Hematopoietic multipotent progenitor cell treated with erythropoietin and hydrocortisone succinate and interleukin-3 and kit ligand, for 8 days (in vitro differentiated cells): ENCODE measurements at places on chromosomes 1 and 21.

- no peak for DNase-seq
Observed at GRCh38 chr1:166738873-166739272, 100.4 kb upstream of the POGK start.

DNA sequence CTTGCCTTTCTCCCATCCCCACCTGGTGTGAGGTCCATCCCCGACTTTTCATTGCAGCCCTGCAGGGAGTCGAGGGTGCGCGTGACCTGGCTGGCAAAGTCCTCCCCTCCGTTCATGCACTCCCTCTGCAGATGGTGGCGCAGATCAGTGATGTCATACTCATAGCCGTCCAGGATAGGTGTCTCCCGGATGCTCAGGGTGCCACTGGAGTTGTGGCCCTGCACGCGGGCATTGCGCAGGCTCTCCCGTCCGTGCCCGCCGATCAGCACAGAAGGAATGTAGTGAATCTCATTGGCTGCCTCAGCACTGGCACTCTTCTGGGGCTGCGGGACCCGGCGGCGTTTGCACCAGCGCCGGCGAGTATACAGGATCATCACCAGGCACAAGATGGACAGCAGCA lies 132.1 kb downstream of the ASTN1 start:
- no peak for DNase-seq

DNA sequence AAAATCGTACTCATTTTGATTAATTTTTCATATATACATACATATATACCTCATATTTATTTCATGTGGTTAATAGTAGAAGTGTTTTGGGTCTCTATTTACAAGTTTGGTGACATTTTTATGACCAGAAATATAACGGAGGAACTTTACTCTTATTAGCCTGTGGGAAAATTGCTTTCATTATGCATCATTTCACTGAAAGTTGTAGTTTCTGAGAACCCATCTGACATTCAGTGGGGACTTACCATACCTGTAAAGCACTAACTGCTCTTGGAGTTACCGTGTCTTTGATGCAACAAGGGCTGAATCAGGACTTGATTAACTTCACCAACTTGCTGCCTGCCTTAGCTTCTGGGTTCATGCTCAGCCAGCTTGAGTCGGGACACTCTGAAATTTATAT lies 49.9 kb upstream of the ITPKB start:
- DNase-seq, result no peak

GRCh38 chr1:61368366-61368765 lies 286.0 kb downstream of the NFIA start:
- DNase-seq, result no peak

- DNase-seq, result no peak
Observed at GRCh38 chr21:37230632-37231248, 36.4 kb downstream of the VPS26C start.

GRCh38 chr1:109391626-109392025 lies 6.1 kb downstream of the SORT1 start:
- DNase-seq, result no peak

DNA sequence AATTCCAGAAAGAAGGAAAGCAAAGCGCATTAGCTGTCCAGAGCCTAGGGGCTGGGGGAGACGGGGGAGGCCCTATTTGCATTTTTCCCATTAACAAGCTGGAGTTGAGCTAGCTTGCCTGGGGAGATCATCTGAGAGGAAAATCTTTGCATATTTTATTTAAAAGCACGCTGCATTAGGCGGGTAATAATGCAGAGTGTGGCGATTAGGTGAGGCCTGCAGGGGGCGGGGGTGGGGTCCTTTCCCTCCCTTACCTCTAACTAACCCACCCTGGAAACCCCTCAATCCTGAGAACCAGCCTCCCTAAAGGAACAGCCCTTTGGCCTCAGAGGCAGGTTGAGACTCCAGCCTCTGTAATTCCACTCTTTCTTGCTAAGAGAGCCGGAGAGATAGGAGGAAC lies 16.2 kb downstream of the C1orf216 start:
- no peak for DNase-seq

- DNase-seq, result no peak
Observed at GRCh38 chr21:45365608-45366241, 39.2 kb upstream of the COL18A1 start.

- no peak for DNase-seq
Observed at GRCh38 chr21:14244911-14245310, 29.0 kb downstream of the RBM11 start.

GRCh38 chr1:153293851-153294250 lies 18.9 kb downstream of the PGLYRP3 start:
- no peak for DNase-seq

GRCh38 chr1:33469691-33470090 lies 2.8 kb upstream of the ZSCAN20 start:
- DNase-seq, result peak; percentile 10

GRCh38 chr1:172845865-172846264 lies 187.0 kb downstream of the FASLG start:
- no peak for DNase-seq

- DNase-seq, result no peak
Observed at GRCh38 chr1:31579374-31579773, 3.1 kb downstream of the TINAGL1 start.

DNA sequence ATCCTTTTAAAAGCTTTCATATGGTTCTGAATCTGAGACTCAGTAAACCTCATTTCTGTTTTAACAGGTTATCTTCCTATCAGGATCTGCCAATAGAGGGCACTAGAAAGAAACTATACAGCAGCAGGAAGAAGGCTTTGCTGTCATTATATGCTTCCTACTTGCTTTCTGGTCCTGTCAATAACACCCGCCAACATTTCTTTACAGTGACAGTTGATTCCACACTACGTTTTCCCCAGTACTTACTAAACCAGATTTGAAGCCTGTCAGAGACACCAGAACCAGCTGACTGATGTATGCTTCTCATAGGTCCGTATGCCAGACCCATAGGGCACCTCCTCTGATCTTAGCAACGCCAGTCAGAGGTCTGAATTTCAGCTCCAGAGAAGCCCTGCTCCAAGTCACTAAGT lies 341.0 kb upstream of the NEGR1 start:
- DNase-seq, result peak; percentile 50

DNA sequence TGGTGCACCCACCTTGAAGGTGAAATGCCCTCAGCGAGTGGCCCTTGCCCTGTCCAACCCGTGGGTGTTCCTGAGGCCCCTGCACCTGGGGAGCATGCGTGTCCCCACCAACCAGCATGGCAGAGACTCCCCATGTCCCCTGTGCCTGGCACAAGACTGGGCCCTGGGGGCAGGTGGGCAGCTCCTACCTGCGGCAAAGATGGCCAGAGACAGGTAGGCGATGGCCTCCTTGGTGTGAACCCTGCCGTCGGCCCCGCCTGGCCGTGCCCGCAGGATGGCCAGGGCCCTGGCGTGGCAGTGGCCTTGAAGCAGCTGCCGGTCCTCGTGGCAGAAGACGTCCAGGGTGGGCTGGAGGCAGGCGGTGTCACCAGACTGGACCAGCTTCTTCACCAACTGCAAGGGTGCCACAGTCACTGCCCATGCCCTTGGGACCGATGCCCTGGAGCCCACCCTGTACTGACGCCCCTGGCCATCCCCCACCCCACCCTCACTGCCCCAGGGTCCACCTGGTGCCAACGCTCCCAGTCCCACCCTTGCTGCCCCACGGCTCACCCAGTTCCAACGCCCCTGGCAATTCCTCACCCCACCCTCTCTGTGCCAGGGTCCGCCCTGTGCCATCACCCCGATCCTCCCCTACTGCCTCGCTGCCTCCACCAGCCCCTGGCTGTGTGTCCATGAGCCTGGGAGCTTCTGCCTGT lies 15.7 kb downstream of the TTC34 start:
- DNase-seq, result no peak

- peak; percentile 61 for DNase-seq
Observed at GRCh38 chr1:94817712-94818111, 2.4 kb upstream of the SLC44A3 start.

DNA sequence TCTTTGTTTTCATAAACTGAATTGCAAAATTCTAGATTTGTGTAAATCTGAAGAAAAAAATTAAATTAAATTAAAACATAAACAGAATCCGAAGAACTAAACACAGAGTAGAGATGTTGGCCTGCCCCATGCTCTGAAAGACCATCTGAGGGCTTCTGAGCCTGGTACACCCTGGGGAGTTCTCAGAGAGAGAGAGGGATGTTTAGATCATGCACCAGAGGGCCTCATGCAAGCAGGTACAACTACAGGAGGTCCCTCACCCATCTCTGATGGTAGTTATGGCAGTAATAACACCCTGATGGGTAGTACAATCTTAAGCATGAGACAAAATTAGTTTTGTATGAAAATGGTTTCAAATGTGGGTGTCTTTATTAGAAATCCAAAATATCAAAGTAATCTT lies 127.7 kb downstream of the TGFB2 start:
- DNase-seq, result no peak

DNA sequence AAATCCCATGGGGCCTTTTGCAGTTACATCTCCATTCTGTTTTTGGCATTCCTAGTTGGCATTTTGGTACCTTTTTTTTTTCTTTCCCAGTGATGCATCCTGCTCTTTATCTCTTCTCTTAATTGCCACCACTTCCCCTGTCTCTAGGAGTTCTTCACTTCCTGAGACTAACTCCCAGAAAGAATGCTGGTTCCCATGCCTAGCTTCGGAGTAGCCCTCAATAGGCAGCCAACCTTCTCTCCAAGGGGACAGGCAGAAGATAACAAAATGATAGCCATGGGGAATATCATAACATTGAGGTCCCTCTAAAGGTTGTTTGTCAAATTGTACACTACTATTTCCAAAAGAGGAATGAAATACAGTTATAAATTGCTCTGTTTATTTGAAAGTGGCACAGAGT lies 150.6 kb upstream of the UBE2U start:
- no peak for DNase-seq

- DNase-seq, result no peak
Observed at GRCh38 chr1:226700861-226701260, 38.2 kb downstream of the ITPKB start.

DNA sequence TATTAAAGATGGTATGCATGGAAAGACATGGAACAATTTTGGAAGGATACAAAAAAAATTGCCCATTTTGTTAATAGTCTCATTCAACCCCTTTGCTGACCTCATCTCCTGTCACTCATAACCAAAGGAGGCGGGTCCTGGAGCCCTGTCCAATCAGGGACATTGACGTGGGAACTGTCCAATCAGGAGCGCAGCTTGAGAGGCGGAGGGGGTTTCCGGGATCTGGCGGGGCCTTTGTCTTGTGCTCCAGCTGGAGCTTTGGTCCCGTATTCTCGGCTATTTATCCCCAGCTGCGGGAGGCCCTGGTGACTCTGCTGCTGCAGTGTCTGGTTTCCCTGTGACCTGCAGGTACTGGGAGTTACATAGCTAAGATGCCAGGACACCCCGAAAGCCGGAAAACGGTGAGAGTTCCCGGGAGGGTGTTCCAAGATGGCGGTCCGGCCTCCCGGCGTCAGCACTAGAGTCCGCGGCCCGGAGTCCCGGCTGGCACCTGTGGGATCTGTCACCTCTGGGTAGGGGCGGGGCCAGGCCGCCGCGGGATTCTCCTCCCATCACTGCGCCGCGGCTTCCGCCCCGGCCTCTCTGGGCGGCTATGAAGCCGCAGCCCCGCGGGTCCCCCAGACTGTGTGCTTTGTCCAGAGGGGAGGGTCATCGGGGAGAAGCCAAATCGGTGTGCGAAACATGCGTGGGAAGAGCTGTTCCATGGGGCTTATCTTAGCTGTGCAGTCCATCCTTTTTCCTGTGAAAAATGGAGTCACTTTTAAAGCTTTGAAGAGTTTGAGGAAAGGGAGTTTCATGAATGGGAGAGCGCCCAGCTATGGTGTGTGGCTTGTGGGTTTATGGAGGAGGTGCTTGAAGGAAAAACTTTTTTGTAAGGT lies at the start of gene ZNF678:
TSS of gene ZNF678 (plus strand) at position 233 of the 878 bp plus-strand sequence. CDS start 87,436 bp downstream, outside the sequence.
- DNase-seq, result peak; percentile 98

- DNase-seq, result no peak
Observed at GRCh38 chr1:212565079-212565478, 43.5 kb upstream of the ATF3 start.

- no peak for DNase-seq
Observed at GRCh38 chr1:166907051-166907450, 31.0 kb upstream of the TADA1 start.

GRCh38 chr1:228272331-228272791 lies 64.5 kb downstream of the OBSCN start:
- DNase-seq, result no peak

DNA sequence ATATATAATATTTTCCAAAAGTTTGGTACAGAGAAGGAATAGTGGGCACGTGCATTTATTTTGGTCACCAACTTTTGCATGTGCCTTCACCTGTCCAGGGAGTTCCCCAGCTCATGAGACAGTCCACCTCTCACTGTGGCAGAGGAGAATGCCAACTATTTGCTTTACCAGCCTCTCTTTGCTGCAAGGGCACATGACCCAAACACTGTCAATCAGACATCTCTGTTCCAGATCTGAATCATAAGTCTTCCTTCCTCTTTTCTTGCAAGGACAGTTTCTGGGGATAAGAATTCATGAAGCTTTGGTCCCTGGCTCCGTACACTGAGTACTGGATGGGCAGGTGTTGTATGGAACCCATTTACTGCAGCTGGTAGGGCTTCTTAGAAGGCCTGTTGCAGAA lies 38.6 kb downstream of the C1orf87 start:
- no peak for DNase-seq

DNA sequence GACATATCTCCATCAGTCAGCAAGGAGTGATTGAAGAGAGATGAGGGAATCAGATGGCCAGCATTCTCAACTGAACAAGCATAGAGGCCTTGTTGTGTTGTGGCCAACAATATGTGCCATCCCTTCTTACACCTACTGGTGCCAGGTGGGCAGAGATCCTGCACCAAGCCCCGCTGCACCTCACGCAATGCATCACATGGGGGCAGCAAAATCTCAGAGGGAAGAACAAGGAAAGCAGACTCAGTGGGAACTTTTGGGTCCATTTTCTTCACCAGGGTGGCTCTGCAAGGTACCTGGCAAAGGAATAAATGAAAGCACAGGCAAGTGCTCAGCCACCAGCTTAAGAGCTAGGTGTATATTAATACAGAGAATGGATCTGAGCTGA lies 33.2 kb downstream of the HSD3B2 start:
- no peak for DNase-seq

DNA sequence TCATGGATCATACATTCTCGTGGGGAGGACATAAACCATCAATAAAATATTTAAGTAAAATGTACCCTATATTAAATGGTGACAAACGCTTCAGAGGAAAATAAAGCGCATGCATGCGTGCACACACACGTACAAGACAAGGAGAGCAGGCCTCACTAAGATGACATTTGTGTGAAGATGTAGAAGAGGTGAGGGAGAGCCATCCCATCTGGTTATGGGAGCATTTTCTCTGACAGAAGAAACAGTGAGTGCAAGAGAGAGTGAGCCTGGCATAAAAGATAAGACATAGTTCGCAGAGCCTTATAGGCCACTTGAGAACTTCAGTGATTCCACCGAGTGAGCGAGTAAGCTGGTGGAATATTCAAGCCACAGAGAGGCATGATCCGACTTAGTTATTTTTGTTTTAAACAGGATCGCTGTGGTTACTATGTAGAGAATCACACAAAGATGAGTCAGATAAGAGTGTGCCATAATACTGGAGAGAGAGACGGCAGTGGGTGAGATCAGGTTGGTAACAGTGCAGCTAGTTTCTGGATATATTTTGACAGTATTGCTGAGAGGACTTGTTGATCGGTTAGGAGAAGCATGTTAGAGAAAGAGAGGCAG lies 624.2 kb downstream of the PLPP3 start:
- no peak for DNase-seq

- DNase-seq, result no peak
Observed at GRCh38 chr1:85397490-85398032, 67.4 kb downstream of the DDAH1 start.

- no peak for DNase-seq
Observed at GRCh38 chr1:3892748-3893147, 7.3 kb downstream of the C1orf174 start.
